ENCODE measurements at places on chromosomes 12 and 14.

- DNase-seq = no peak
Observed at GRCh38 chr12:122355706-122356105, 66.8 kb downstream of the CLIP1 start.

DNA sequence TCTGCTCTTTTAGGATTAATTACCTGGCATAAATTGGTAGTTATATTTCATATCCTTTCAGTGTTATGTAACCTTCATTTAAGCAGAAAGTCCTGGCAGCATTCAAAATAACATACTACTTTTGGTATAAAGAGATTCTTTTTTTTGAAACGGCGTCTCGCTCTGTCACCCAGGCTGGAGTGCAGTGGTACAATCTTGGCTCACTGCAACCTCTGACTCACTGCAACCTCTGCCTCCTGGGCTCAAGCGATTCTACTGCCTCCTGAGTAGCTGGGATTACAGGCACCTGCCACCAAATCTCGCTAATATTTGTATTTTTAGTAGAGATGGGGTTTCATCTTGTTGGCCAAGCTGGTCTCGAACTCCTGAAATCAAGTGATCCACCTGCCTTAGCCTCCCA, 9.2 kb downstream of the KTN1 start:
- DNase-seq = no peak

GRCh38 chr12:47433876-47434275, 272.0 kb downstream of the RPAP3 start:
- no peak for DNase-seq

DNA sequence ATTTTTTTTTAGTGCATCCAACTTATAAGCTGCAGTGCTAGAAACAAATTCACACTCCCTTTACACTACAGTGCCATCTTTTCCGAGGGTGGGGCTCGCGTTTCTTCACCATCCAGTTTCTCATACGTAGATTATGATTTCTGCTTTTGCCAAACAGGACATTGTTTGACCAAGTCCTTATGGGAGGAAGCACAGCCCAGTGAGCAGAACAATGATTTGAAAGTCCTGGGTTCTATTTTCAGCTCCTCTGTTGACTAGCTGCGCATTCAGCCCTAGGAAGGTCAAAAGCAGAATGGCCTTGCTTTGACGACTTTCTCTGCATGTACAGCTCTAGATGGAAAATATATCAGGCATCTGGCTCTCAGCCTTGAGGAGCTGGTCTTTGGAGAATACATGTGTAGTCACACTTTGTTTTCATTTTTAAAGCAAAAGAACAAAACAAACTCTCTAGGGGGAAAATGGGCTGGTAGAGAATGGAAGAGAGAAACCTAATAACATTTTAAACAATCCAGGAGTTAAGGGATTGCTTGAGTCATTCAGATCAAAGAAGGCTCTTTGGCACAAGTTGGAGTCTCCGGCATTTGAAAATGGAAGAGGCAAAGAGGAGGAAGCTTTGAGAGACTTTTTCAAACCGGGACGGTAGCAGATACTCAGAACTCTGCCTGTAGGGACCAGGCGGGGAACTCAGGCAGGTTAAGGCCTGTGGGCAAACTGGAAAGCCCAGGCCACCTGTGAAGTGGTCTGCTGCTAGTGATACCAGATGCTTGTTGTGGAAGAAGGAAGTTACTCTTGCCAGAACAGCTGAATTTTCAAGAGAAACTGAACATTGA, 257.3 kb upstream of the PLEKHG7 start:
- peak; percentile 61 for DNase-seq

GRCh38 chr14:104345621-104346462, 207.5 kb downstream of the KIF26A start:
- no peak for DNase-seq

- no peak for DNase-seq
Observed at GRCh38 chr14:23524954-23525353, 26.6 kb downstream of the ZFHX2 start.
